ENCODE measurements at places on chromosomes 6 and 20.

DNA sequence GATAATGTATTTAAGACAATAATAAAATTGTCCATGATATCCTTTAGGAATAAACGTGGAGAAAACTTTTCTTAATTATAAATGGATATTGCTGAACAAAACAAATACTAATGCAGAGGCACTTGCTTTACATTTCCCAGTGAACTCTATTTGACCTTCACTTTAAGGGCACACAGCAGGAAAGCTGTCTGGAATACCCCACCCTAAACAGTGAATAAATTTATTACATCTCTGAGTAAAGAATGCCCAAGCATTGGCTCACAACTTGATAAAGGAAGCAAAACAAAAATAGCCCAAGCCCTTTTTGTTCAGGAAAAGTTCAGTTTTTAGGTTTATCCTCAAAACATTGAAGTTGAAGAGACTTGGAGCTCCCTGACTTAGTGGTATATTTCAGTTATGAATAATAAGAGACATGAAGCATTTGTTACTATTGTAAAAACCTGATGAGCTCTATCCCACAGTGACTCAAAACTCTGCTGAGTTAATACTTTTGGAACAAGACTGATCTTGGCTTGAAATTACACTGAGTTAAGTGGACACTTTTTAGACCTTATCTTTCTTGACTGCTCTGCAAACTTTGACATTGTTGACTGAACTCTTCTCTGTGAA is 353.9 kb downstream of the BCKDHB start:
- no peak for DNase-seq

- no peak for DNase-seq
Observed at GRCh38 chr6:16749516-16750485, 11.5 kb downstream of the ATXN1 start.

DNA sequence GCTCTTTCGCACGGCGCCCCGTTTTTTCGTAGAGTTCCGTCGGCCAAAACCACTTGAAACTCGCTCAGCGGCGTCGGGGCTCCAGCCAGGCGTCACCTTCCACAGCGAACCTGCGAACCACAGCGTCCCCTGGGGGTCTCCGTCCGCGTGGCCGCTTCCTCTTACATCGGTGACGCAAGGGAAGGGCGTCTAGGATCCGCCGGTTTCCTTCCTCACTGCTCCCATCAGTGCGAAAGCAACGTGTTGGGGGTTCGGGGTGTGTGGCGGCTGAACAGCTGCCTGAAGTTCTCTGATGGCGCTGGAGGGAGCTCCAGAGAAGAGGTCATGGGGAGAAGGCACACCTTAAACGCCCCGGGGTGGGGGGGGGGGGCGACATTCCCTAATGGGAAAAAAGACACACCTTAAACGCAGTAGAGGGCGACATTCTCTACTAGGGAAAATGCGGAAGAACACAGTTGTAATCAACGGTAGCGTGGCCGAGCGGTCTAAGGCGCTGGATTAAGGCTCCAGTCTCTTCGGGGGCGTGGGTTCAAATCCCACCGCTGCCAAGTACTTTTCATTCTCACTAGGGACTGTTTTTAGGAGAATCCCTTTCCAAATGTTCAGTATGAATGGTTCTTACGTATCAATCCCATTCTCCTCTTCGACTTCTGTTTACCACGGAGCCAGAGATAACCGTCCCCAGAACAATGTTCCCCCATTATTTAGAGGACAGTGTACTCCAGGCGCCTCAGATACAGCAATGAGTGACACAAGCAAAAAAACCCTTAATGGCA is 16.4 kb downstream of the ZNF311 start:
- DNase-seq, result no peak

- DNase-seq, result no peak
Observed at GRCh38 chr20:14879839-14880238, 542.4 kb upstream of the FLRT3 start.

GRCh38 chr20:48745330-48745729 is 82.5 kb downstream of the PREX1 start:
- no peak for DNase-seq

DNA sequence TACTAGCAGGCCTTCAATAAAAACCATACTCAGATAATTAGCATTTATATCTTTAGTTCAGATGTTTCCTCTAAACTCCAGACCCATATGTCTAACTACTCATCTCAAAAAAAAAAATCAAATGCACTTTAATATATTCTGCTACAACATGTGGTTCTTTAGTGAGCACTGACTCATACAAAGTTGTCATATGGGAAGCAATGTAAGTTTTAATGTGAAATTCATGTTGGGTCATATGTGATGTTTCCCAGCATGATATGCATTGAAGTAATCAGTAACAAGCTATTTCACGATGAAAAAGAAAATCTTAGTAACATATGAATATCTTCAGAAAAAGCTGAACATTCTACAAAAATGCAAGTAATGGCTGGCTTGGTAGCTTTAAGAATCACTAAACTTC is 859.7 kb upstream of the ADGRB3 start:
- no peak for DNase-seq

DNA sequence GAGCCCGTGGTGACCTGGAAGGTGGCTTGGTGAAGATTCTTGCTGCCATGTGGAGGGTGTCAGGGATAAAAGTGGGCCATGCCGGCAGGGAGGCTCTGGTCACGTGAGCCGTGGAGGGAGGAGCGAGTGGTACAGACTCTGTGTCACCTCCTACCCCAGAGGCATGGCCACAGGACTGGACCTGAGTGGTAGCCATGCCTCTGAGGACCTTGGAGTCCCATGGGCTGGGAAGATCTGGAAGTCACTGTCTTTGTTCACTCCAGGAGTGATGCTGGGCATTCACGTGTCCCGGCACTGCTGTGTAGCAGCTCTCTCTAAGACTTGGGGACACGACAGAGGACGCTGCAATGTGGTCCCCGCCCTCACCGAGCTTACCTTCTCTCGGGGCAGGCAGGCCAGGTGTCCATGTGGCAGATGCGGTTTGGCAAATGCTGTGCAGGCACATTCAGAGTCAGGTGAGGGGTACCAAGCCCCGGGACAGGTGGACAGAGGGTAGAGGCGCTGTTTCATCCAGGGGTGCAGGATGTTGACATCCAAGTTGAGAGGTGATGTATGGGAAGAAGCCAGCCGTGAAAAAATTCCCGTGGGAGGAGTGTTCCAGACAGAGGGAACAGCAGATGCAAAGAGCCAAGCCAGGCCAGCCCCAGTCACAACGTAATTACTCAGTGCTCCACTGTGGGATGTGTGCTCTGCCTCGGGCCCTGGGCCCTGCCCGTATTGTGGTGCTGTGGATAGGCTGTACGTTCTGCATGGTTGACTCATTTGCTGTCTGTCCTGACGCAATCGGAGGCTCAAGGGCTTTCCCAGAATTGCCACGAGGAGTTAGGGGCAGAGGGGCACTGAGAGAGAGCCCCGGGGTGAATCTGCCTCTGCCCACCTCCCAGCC is 307.8 kb downstream of the TAF4 start:
- no peak for DNase-seq

- DNase-seq, result no peak
Observed at GRCh38 chr6:17439243-17439993, 46.0 kb downstream of the CAP2 start.

GRCh38 chr6:89749918-89750317 is 69.7 kb downstream of the MDN1 start:
- DNase-seq, result no peak

- no peak for DNase-seq
Observed at GRCh38 chr6:117200067-117200466, 65.3 kb upstream of the VGLL2 start.

GRCh38 chr20:45964006-45964400 is 8.0 kb downstream of the ZNF335 start:
- no peak for DNase-seq

DNA sequence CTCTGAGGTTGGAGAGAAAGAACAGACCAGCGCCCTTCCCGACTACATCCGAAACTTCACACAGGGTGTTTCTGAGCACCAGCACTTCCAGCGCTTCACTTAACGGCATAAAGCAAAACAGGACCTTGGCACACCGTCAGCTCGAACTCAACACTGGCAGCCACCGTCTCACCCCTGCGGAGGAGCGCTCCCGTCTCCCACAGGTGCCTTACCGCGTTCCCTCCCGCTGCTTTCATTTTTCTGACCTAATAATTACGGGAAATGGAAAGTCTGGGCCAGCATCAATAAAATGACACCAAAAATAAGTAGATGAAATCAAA is 37.7 kb upstream of the SYNJ2 start:
- DNase-seq, result no peak

Measured in brain pericyte (primary cell).